KBM-7 (cell line): ENCODE measurements at places on chromosomes 11 and 22.
A peak's percentile ranks its signal among the peaks of the same experiment; 100 is the strongest.

- no peak for DNase-seq
Measured at GRCh38 chr11:74154620-74155281, 16.1 kb downstream of the C2CD3 start.

DNA sequence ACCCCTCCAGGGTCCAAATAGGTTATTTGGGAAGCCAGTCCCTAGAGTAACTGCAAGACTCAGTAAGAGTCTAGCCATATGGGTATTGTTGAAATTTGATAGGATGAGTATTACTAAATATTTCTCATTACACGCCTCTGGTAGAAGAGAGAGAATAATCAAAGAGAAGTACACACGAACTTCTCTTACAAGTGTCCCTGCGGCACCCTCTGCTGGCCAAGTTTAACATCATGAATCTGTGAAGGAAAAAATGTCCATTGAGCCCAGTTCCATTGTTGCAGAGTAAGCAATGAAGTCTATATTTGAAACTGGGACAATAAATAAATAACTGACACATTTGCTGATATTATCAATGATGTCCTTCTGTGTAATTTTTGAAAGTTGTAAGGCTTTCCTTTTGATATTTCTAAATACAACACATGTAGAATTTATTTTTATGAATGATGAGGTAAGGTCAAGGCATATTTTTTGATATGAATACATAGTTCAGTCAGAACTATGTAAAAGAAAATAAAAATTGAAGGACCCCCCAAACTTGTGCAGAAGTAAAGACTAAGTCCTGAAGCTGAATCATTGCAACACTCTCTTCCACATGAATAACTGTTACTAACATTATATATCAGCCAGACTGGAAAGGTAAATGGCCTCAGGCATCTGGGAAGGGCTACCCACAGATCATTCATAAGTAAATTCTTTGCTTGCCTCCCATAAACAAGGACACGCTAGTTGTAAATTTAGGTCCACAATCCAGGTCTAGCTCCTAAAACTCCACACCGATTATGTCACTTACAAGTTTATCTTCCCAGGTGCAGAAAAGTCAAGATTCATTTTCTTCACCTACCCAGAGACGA is 10.0 kb downstream of the OR51L1 start:
- DNase-seq = peak; percentile 44

DNA sequence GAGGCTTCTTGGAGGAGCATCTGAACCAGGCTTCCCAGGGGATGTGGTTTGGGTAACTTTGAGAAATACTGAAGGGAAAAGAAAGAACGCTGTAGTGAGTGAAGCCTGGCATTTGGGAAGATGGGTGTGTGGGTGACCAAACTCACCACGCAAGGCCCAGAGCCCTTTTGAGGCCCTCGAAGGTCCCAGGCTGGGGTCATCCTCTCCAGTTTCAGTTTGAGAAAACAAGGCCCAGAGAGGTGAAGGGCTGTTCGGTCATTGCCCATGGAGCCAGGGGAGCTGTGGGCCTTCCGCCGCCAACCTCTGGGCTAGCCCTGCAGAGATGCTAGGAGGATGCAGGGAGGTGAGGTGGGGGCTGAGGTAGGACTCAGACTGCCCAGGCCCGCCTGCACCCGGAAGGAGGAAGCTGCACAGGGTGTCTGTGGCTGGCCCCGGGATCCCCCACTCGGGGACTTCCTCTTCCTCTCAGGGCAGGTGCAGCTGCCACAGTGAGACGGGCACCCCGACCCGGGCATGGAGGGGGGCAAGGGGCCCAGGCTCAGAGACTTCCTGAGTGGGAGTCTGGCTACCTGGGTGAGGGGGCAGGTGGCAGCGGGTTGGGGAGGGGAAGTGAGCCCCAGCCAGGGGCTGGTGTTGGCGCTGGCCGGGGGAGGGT is at the start of gene CCDC88B:
TSS of gene CCDC88B (plus strand) at position 451 of the 655 bp plus-strand sequence. CDS start at position 514, 63 bp downstream.
- peak; percentile 75 for DNase-seq

- DNase-seq = no peak
Measured at GRCh38 chr11:122071709-122072202, 44.3 kb downstream of the BLID start.

- DNase-seq = no peak
Measured at GRCh38 chr22:46518038-46518437, 19.4 kb downstream of the CELSR1 start.

- no peak for DNase-seq
Measured at GRCh38 chr22:28477556-28477955, 202.1 kb downstream of the TTC28 start.

GRCh38 chr11:77455740-77456139 is 18.2 kb downstream of the PAK1 start:
- peak; percentile 33 for DNase-seq
